ENCODE measurements at places on chromosomes 11 and 22.

DNA sequence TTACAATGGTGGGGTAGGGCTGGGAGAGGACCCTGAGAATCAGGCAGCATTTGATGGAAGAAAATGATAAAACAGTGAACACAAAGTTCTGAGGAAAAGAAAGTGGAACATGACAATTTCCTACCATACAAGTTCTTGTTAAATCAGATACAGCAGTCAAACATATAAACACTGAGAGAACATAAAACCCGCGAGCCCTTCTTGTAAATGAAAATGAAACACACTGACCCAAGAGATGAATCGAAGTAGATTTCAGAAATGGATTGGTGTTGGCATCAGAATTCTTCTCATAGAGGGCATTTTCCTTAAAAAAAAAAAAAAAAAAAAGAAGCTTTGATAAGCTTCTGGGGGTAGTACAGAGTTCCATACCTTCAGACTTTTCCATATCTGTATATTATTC lies 134.7 kb upstream of the TMEM45B start:
- no peak for DNase-seq

DNA sequence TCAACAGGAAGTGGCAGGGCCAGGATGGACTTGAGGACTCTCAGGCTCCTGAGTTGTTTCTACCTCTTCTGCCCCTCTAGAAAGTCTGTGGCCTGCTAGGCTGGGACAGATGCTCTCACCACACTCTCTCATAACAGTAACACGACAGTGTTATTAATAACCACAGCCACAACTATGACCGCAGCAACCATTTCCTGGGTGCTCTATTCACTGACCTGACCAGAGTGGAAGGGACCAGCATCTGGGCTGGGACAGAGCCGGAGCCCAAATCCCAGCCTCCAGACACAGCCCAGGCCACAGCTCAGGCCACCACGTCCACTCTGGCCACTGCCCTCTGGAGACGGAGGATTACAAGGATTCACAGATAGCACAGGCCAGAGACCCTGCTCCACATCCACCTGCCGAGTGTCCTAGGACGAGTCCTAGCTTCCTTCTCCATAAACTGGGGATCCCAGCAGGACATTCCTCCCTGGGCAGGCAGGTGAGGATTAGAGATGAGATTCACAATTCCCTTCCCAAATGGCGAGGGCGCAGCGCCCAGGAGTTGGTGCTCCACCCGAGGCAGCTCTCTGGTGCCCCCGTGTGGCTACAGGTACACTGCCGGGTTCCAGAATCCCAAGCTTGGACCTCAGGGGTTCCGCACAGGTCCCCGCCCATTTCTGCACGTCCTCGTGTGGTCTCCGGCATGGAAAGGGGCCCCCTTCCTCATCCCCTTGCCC lies 7.1 kb downstream of the PNPLA5 start:
- no peak for DNase-seq

- no peak for DNase-seq
Observed at GRCh38 chr22:26502688-26503561, 9.3 kb downstream of the TFIP11 start.

GRCh38 chr11:60077216-60077817 lies 11.1 kb upstream of the MS4A2 start:
- no peak for DNase-seq

DNA sequence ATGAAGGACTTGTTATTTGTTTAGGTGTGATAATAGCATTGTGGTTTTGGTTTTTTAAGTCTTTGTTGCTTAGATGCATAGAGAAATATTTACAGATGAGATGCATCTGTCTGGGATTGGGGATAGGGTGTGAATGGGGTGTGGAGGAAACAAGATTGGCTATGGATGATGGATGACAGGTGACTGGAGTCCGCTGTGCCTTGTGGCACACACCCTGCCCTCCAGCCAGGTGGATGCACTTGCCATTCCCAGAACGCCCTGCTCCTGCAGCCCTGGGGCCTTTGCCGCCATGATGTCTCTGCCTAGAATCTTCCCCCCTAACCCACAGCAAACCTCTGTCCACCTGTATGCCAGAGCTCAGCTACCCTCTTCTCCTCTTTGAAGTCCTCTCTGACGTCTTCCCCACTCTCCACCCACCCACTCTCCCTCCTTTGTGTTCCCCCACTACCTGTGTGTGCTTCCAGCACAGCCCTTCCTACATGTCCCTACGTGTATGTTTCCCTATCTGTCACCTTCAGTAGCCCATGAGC lies 54.7 kb downstream of the WNT11 start:
- DNase-seq, result no peak

DNA sequence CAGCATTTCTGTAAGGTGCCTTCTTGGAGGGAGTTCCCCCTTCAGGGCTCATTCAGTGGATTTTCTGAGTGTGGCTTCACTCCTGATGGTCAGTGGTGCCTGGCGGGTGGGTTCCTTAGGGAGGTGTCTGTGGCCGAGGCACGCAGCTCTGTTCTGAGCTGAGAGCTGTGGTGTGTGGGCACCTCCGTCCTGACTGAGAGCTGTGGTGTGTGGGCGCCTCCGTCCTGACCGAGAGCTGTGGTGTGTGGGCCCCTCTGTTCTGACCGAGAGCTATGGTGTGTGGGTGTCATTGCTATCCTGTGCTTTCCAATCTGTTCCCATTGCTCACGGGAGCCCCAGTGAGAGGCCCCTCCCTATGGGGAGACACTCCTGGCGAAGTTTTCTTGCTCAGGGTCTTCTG lies 39.8 kb downstream of the MUC6 start:
- no peak for DNase-seq

DNA sequence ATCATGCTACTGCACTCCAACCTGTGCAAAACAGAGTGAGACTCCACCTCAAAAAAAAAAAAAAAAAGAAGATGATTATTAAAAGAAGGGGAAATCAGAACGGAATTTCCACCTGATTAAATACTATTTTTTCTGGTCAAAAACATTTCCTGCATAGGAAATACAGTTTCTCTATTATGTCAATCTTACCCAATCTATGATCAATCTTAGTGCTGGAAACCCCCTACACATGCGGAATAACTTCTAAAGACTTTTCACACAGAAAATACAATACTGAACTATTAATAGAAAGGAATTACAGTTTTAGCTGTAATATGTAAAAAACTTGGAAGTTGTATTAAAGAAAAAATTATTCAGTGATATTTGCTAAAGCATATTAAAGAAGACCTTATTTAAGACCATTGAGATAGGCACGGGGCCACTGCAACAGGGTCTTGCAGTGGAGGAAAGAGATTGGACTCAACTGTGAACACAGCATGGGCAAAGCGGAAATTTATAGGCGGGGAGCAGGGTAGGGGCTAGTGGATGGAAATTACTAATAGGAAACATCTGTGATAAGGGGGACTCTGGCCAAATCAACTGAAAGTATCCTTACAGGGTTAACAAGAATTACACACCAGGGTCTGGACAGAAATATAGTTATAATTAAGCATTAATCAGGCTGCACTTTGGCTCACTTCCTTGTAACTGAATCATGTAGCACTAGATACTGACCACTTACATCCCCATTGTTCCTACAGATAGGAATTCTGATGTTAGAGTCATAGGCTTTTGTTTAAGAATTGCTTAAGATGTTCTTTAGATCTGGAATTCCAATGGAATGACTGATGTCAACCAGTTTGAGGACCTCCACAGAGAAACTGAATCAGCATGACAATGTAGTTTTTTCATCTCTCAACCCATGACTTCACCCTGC lies 411.5 kb upstream of the DDI1 start:
- no peak for DNase-seq

GRCh38 chr22:25876871-25877270 lies 134.9 kb downstream of the MYO18B start:
- no peak for DNase-seq

DNA sequence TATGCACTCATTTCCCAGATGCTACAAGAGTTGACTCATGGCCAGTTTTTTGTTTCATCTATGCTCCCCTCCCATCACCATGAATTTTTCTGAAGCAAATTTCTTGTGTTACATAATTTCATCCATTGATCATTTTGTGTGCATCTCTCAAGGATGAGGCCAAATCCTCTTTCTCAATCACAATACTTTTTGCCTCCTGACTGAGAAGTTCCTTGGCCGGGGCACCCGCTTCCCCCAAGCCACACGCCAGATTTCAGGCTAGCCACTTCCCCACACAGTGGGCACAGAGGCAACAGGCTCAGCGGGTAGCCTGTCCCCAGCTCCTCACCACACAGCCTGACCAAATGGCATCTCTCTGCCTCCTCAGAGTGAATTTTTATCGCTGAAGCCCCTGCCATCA lies 9.8 kb upstream of the DSCAML1 start:
- no peak for DNase-seq

DNA sequence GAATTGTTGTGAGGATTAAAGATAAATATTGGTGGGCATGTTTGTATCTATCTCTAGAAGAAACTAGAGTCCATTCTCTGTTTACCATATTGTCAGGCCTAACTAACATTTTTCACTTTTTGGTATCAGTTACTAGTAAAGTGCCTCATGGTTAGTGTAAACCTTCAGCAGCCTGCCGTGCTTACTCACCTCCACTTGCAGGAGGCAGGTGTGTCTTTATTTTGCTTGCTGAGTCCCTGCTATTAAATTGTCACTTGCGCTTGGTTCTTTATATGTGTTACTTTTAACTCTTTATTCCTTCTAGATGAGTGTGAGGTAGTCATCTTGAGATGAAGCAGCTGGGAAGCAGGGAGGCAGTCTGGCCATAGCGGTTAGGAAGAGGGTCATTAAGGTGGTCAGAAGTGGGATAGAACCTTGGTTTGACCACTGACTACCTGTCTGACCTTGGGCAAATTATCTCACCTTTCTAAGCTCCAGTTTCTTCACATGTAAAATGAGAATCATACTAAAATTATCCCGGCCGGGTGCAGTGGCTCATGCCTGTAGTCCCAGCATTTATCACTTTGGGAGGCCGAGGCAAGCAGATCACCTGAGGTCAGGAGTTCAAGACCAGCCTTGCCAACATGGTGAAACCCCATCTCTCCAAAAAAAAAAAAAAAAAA lies 21.2 kb downstream of the PPP6R3 start:
- no peak for DNase-seq

- DNase-seq, result no peak
Observed at GRCh38 chr22:39287076-39287725, 32.2 kb downstream of the RPL3 start.

DNA sequence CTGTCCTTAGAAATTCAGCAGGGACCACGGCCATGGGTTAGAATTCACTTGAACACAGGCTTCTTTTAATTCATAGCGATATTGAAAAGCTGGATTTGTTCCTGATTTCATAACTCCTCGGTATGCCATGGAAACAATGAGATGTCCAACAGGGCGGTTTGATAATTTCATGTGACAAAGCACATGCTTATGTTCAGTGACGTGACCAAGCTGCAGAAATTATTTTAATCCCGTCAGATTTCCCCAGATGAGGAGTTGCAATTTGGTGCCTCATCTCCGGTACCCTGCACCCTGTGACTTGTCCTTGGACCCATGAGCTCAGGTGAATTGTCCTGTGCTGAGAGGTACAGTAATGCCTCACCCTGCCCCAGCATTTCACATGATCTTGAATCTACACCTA lies 81.7 kb downstream of the C11orf91 start:
- no peak for DNase-seq

All from thoracic aorta (tissue), 2 donors.